Psoas muscle (tissue), 8 donors: ENCODE measurements at places on chromosomes 7 and 10. TPM values are rescaled to one million over a fixed set of nuclear protein-coding genes. Genes with fewer than 3 reads are reported as not detected.

Gene GPR37
- 0.41 TPM for polyA plus RNA-seq

Gene AGR2
- 0.20 TPM for polyA plus RNA-seq

Gene GPR15LG
- not detected for polyA plus RNA-seq

Gene TET1
- polyA plus RNA-seq = 0.09 TPM

Gene PRPS1L1
- polyA plus RNA-seq = not detected

Gene CPA2
- not detected for polyA plus RNA-seq

Gene BCAP29
- 37.4 TPM for polyA plus RNA-seq

Gene C7orf33
- polyA plus RNA-seq = not detected

Gene TEX47
- polyA plus RNA-seq = not detected

Gene ACSL5
- polyA plus RNA-seq = 2.2 TPM

Gene GPR22
- polyA plus RNA-seq = not detected

Gene ZCWPW1
- polyA plus RNA-seq = 13.2 TPM

Gene ANKRD2
- polyA plus RNA-seq = 254 TPM

Gene INSIG1
- polyA plus RNA-seq = 9.5 TPM

Gene PDCD4
- polyA plus RNA-seq = 10.2 TPM

Gene PTPN20
- 1.3 TPM for polyA plus RNA-seq

Gene IKZF1
- 0.18 TPM for polyA plus RNA-seq

Gene CRYGN
- not detected for polyA plus RNA-seq

Gene RASSF4
- polyA plus RNA-seq = 11.1 TPM

Gene EMX2
- polyA plus RNA-seq = 1.1 TPM

Gene HMX3
- not detected for polyA plus RNA-seq

Gene SPDYE5
- 0.01 TPM for polyA plus RNA-seq

Gene FOXL3
- polyA plus RNA-seq = not detected

Gene GPRIN2
- not detected for polyA plus RNA-seq

Gene CHST3
- polyA plus RNA-seq = 12.1 TPM

Gene GOLGA7B
- polyA plus RNA-seq = 0.46 TPM

Gene GRB10
- 72.7 TPM for polyA plus RNA-seq

Gene CHCHD3
- polyA plus RNA-seq = 206 TPM

Gene MXI1
- 5.5 TPM for polyA plus RNA-seq

Gene GPR85
- polyA plus RNA-seq = 0.19 TPM

Gene DNAH11
- polyA plus RNA-seq = 0.01 TPM

Gene HYAL4
- polyA plus RNA-seq = 1.7 TPM

Gene PCLO
- 0.03 TPM for polyA plus RNA-seq

Gene SEMA3A
- polyA plus RNA-seq = 0.32 TPM

Gene EIF4H
- polyA plus RNA-seq = 221 TPM

Gene C10orf95
- 0.01 TPM for polyA plus RNA-seq

Gene CHAT
- not detected for polyA plus RNA-seq
